MV-4-11 (cell line): ENCODE measurements at places on chromosomes 12 and 14.
A peak's percentile ranks its signal among the peaks of the same experiment; 100 is the strongest.

DNA sequence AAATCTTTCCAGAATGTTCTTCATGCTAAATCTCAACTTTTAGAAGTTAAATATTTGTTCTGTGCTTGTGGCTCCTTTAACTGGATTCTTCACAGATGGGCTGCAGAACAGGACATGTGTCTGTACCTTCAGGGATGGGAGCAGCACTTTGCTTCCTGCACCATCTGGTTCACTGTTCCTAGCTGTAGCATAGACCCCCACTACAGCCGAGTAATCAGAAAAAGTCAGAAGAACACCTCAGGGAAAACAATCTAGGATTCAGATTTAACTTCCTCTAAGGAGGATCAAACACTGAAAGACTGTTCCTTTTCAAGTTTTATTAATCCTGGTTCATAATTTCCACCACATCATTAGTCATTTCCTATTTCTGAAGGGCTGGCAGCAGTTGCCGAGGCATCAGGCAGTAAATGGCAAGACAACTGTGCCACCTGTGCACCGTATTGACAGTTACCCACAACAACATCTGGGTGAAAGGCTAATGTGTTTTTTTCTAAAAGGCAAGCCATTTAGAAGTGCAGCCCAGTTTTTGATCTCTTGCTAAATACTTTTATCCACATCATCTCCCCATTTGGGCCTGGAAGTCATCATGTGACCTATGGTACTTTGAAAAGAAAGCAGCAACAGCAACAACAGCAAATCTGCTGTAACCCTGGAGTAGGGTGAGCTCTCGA, 212.8 kb upstream of the BMP4 start:
- DNase-seq = no peak

- DNase-seq = no peak
Measured at GRCh38 chr12:27951898-27952297, 20.6 kb downstream of the PTHLH start.

DNA sequence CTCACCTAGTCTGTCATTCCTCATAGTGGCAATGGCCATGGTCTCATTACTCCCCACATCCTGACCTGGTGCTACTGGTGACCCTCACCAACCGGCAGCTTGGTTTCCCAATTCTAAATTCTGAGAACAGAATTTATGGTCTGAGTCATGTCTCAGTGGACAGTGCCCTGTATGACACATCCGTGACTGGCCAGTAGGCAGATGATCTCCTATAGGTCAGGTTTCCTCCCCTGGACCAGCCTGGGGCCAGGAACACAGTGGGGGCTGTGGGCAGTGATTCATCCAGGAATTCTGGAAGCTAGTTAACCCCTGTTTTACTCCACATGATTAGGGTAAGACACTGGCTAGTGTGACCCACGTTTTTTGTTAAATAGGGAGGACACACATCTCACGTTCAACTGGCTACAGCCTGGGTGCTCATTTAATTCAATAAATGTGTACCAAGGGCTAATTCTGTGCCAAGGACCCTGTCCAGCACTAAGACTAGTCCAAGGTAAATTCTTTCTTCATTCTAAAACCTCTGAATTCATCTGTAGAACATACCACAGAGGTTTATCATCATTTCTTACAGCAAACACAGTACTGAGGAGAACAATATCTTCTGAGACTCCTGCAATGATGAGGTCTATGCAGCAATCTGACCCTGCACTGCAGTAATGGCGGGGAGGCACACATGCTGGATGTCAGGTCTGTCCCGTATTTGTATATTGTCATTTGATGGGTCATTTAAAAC, 249.6 kb upstream of the TBX3 start:
- peak; percentile 45 for DNase-seq

- no peak for DNase-seq
Measured at GRCh38 chr14:93333631-93334103, 831 bp upstream of the BTBD7 start.

DNA sequence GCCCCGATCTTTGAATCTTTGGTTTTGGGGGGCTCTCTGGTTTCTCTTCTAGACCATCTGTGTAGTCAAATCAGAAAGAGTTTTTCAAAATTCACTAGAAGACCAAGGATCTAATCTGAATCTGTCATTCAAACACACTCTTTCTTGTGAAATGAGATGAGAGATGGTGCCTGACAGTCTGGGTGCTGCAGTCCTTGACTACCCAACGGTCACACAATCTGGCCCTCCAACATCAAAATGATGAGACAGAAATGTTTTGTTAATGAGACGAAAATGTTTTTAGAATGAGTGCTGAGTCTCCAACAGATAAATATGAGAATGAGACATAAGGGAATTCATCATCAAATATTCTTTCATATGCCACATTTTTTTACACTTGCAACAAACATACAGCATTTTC, 695.7 kb upstream of the USP15 start:
- no peak for DNase-seq

DNA sequence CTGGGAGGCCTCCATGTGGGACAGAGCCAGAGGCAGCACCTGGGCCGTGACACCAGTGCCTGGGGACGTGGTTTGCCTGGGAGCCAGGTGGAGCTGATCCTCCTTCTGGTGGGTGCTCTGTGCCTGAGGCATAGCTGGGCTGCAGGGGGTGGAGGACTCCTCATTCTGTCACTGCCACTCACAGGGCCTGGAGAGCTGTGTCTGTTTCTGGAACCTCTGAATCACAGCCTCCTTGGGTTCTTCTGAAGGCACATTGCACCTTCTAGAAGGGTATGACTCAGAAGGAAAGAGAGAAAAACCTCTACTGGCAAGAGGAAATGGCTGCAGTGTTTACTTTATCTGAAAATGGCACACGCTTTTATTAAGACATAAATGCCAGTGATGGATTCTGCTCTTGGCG, 659.8 kb downstream of the VRK1 start:
- DNase-seq = no peak

DNA sequence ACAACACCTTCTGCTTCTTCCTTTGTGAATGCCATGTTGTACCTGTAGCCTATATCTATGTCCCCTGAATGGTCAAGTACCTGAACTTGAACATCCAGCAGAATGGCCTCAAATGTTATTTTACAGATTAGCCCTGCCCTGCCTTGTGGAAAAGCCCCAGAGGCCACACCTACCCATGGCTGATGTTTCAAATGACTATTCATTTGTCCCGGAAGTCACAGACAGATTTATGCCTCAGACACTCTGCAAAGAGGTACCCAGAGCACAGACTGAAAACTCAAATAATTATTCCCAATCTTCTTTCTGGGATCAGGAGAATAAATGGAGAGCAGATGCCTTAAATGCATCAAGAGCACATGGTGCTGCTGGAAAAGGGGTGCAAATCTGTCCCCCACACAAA, 13.0 kb upstream of the DPF3 start:
- no peak for DNase-seq

- no peak for DNase-seq
Measured at GRCh38 chr14:87171141-87171540, 821.8 kb downstream of the GALC start.

- DNase-seq = no peak
Measured at GRCh38 chr14:103727313-103727980, 11.8 kb downstream of the ZFYVE21 start.

GRCh38 chr12:113936460-113936859, 29.7 kb downstream of the RBM19 start:
- no peak for DNase-seq

GRCh38 chr14:20743556-20743955, 2.1 kb upstream of the EDDM3A start:
- DNase-seq = no peak

- no peak for DNase-seq
Measured at GRCh38 chr14:64954491-64955240, 12.1 kb upstream of the GPX2 start.

- DNase-seq = no peak
Measured at GRCh38 chr12:4221258-4221620, 52.3 kb upstream of the CCND2 start.

DNA sequence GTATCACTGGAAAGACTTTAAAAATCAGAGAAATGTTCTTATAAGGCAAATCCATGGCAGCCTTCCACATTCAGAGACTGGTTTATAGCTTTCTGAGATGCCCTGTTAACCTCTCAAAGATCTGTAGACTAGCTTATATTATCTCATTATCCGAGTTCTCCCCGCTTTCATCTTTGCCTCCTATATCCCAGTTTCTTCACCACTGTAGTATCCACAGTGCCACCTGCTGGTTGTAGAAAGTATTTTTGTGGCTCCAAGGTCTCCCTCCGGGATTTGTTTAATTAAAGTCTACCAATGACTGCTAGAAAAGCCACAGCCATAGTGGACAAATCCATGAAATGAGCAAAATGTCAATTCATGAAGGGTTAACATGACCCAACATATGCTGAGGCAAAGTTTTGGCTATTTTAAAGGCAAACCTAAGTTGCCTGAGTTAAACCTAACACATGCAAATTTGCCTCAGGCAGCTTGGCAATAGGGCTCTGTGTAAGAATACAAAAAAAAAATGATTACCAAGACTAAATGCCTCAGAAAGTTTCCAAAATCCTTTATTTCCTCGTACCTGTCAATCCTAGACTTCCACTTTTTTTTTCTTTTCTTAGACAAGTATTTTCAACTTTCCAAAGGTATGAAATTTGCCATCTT, 218.8 kb upstream of the BMP4 start:
- DNase-seq = peak; percentile 36

DNA sequence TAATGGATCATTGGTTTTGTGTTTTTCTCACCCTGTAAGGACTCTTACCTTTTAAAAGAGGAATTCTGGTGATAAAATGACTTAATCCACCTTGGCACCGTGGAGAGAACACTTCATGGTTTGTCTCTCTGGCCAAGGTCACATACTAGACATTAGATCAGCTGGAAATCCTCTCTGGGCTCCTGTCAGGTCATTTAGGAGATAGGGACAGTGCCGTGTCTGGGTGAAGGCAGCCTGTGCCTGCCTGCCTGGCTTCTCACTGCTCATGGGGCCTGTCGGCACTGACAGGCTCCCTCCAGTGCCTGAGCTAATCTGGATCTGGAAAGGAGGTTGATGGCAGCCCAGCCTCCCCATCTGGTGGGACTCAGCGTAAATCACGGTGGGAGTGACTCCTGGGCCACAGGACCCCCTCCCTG, 5.7 kb downstream of the CRADD start:
- DNase-seq = no peak

GRCh38 chr12:29547151-29547632, 49.7 kb upstream of the OVCH1 start:
- no peak for DNase-seq

GRCh38 chr12:116539905-116540482, 19.2 kb upstream of the MAP1LC3B2 start:
- DNase-seq = no peak

GRCh38 chr12:99522456-99522855, 125.1 kb upstream of the GARIN6 start:
- DNase-seq = no peak
